ENCODE measurements at places on chromosomes 1 and 21.
A peak's percentile ranks its signal among the peaks of the same experiment; 100 is the strongest.

DNA sequence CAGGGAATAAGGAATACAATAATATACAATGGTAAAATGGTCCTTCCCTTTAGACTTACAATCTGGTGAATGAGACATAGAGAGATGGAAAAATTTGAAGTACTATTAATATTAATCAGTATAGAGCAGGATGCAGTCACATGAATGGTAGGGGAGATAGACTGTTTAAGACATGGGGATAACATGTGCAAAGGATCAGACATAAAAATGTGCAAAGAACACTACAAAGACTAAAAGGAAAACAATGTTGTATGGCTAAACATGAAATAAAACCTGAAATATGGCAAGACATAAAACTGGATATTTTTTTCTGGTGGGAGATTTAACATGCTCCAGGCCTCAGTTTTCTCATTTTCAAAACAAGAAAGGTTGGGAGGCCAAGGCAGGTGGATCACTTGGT is 182.4 kb upstream of the DPT start:
- DNase-seq: no peak

- DNase-seq: peak; percentile 89
Measured at GRCh38 chr1:213327017-213327667, 276.1 kb downstream of the RPS6KC1 start.

GRCh38 chr1:232687728-232688127 is 57.8 kb upstream of the SIPA1L2 start:
- no peak for DNase-seq

DNA sequence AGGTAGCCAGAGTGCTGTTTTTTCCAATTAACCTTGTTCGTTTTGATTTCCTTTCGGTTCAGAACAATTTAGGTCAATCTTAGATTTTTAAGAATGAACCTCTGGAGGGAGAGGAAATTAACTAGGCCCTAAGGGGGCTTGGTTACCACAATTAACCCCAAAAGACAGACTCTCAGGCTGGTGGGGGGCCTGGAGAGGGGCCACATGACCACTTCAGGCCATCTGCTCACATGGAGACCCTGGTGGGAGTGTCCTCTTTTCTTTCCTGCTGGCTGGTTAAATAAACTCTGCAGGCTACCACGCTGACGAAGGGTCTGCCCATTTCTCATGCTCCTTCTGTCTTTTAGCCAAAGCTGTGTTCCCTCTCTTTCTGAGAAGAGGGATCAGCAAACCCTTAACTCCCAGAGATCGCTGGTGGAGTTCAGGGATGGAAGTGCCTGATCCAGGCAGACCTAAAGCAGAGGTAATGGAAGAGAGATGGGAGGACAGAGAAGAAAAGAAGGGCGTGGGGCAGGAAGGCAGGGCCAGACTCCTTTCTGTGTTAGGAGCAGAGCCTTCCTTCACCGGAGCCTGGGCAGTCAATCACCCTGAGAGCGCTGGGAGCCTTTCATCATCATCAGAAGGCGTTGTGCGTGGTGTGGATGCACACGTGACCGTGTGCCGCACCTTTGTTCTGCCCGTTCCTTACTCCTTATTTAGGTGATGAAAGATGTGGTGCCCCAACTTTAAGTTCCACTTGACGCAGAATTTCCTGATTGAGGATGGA is 58.5 kb downstream of the KIF26B start:
- no peak for DNase-seq

DNA sequence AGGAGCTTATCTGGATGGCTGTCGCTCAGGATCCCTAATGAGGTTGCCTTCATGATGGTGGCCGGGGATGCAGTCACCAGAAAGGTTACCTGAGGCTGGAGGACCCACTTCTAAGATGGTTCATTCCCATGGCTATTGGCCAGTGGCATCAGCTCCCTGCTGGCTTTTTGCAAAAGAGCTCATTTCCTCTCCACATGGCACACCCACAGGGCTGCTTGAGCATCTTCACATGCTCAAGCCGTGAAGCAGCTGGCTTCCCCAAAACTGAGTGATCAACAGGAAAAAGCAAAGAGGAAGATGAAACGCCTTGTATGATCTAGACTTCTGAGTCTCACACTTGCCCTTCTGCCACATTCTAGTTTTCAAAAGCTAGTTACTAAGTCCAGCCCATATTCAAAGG is 124.6 kb upstream of the CXADR start:
- no peak for DNase-seq

DNA sequence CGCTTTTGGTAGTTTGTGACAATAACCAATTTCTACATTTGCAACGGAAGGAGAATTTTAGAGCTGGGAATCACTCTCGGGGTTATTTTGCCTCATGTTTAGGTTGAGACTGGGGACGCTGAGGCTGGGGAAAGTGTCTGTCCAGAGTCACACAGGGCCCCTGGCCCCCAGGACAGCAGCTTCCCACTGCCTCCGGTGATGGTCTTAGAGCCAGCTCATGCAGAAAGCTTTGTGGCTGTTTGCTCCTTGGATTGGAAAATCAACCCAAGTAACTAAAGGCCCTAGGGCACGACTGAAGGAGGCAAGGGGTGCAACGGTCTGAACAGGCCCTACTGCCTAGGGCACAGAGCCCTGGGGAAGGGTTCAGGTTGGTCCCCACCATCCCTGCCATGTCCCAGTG is 72.0 kb downstream of the NID1 start:
- DNase-seq: no peak

DNA sequence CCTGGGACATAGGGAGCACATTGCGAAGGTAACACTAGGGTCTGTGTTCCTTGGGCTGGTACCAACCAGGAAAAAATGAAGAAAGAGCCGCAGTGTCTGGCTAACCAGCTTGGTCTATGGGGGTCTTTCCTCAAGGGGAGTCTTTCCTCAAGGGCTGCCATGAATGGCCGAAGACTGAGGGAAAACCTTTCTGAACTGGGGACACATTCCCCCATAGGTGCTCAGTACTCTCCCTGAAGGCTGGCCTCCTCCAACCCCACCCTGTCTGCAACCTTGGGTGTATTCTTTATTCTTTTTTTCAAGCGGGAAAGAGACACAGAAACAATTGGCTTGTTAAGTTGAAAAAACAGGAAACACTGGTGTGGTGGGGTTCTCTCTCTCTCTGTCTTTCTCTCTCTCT is 200.5 kb downstream of the BACH1 start:
- DNase-seq: no peak

DNA sequence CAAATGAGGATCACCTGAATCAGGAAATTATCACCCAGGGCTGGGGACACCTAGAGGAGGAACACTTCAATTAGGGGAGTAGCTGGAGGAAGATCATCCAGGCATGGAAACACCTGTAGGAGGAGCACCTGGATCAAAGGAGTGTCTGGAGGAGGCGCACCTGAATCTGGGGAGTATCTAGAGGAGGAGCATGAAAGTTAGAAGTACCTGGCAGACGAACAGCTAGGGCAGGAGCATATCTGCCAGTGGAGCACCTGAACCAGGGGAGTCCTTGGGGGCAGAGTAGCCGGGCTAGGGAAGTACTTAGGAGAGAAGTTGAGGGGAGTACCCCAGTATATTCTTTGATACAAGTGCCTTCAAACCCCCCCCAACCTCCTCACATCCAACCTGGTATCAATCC is 1.3 kb downstream of the C1orf210 start:
- DNase-seq: no peak

- DNase-seq: no peak
Measured at GRCh38 chr1:166840309-166841274, 1.3 kb downstream of the POGK start.

DNA sequence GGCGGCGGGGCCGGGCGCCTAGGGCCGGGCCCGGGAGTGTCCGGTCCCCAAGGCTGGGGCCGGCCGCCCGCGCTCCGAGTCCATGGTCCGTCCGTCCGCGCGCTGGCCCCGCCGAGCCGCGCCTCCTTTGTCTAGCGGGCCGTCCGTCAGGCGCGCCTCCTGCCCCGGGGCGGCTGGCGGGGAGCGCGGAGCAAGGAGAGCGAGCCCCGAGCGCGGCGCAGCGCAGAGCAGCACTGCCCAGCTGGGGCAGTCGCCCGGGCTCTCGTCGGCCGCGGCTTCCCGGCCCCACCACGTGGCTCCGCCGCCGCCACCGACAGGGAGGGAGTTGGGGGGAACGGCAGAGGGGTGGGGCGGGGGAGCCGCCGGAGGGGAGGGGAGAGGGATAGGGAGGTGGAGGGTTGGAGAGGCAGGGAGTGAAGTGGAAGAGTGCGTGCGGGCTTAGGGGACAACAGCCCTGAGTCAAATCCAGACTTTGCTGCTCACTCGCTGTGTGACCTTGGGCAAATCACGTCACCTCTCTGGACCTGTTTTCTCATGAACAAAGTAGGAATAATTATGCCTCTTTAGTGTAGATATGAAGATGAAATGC is at the start of gene NKAIN1:
TSS of gene NKAIN1 (minus strand) at position 235 of the 589 bp plus-strand sequence. CDS start 340 bp downstream, outside the sequence.
- peak; percentile 14 for DNase-seq

- DNase-seq: no peak
Measured at GRCh38 chr21:43826623-43826974, 37.2 kb downstream of the RRP1 start.

DNA sequence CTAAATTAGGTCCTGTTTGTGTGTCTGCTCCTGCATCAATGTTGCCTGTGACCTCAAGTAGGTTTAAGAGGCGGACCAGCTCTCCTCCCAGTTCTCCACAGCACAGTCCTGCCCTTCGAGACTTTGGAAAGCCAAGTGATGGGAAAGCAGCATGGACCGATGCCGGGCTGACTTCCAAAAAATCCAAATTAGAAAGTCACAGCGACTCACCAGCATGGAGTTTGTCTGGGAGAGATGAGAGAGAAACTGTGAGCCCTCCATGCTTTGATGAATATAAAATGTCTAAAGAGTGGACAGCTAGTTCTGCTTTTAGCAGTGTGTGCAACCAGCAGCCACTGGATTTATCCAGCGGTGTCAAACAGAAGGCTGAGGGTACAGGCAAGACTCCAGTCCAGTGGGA is 79.9 kb downstream of the PRDM2 start:
- peak; percentile 57 for DNase-seq

DNA sequence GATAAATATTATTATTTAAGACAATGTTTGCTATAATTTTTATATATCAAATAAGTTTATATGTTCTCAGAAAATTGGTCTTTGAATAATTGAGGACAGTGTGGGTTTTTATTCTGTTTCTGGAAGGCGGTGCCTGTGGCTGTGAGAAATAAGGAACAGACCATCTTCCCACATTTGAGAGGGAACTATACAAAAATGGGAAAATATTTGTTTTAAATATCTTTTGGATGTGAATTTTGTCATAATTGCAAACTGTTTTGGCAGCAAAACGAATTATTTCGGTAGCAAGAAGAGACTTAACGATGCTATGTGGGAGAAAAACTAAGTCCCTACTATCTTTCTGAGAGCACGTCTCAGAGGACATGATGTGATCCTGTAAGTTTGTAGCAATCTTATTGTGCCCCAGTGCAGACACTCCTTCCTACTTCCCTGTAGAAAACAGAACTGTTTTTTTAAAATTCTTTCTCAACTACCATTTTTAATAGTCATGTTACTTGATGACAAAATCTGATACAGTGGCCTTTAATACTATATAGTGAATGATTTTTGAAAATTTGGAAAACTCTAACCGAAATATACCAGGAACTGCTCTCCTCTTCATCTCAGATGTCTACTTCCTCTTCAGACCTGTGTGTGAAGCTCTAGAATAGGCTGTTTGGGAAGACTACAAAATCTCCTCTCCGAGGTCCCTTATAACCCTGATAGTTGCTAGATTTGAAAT is 25.4 kb downstream of the PTPRC start:
- no peak for DNase-seq

DNA sequence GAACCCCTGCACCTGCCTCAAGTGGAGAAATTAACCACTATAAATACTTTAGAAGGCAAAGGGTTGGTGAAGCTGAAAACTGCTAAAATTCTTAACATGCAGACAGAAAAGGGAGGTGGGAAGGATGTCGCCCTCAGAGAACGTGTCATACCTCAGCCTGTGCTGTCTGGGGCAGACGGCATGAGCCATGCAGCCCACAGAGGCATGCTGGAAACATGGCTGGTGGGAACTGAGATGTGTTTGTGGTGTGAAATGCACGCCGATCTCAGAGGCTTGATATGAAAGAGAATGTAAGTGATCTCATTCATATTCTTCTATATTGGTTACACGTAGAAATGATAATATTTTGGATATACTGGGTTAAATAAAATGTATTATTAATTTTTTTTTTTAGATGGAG is 16.3 kb downstream of the AGPAT3 start:
- no peak for DNase-seq

DNA sequence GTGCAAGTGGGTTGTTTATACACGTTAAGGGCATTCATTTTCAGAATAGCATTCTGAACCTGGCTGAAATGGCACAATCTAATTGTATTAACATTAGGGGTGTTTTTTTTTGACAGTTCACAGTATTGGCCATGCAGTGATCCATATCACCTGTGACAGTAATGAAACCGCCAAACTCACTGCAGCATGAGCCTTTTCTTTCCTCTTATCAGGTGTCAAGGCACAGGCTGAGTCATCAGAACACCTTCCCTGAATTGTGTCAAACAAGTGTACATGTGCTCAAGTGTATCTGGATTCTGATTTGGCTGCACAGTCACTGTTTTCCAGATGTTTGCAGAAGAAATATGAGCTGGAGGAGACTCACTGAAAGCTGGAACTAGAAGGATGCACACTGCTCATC is 47.7 kb upstream of the C8B start:
- DNase-seq: no peak

DNA sequence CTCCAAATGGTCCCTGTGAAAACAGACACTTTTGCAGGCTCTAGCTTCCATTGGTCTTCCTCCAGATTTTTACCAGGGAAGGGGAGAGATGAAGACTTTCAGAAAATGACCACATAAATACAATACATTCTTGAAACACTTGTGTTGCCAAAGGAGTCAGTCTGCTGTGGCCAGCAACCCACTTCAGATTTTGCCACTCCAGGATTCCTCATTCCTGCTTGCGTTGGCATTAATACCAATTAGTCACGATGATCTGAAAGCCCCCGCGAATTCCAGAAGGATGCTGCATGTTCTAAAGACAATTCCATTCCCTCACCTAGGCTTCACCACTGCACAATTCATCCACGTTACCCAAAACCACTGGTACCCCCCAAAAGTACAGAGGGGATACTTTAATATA is 7.9 kb upstream of the BACE2 start:
- no peak for DNase-seq

- DNase-seq: no peak
Measured at GRCh38 chr1:8345621-8346415, 27.9 kb downstream of the SLC45A1 start.

DNA sequence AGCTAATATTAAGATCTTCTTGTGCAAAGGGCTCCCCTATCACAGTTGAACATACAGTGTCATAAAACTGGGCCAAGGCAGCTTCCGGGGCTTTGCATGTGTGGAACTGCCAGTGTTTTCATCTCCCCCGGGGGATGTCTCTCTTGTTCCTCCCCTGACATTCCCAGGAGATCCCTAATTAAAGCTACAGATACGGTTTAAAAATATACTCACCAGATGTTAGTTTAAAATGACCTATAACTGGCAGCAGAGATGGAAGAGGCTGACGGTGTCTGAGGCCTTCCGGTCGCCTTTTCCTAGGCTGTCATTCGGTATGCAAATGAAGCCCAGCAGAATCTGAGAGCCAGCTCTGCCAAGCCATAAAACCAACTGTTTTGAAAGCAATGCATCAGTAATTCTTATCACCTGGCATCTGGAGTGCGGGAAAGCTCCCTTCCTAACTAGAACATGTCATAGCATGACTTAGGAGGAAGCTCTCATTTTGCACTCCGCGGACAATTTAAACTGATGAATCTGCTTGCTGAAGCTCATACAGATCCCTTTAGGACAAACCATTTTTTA is 436.5 kb upstream of the VAMP3 start:
- peak; percentile 27 for DNase-seq
